ENCODE measurements at places on chromosomes 1 and 21. TPM values are rescaled to one million over a fixed set of nuclear protein-coding genes. Genes with fewer than 3 reads are reported as not detected.

Gene RGS8
- total RNA-seq, result 0.05 TPM

Gene CD1B
- total RNA-seq, result not detected

Gene CD1E
- 0.69 TPM for total RNA-seq

Gene FCRL1
- total RNA-seq, result 0.63 TPM

Gene RNU1-2
- total RNA-seq, result under 0.01 TPM

Gene OR2L5
- not detected for total RNA-seq

Gene C1orf52
- 21.5 TPM for total RNA-seq

Gene KISS1
- total RNA-seq, result not detected

Gene NBPF20
- 4.4 TPM for total RNA-seq

Gene MAP3K21
- 2.6 TPM for total RNA-seq

Gene PWP2
- 9.2 TPM for total RNA-seq

Gene MAEL
- total RNA-seq, result 0.48 TPM

Gene FOXO6
- total RNA-seq, result 1.5 TPM

Gene RNU1-4
- total RNA-seq, result under 0.01 TPM

Gene VPS72
- total RNA-seq, result 32.1 TPM

Gene NRDC
- 108 TPM for total RNA-seq

Gene CLDN14
- 0.16 TPM for total RNA-seq

Gene SELL
- 5.1 TPM for total RNA-seq

Gene OR6K2
- not detected for total RNA-seq

Gene S1PR1
- 32.6 TPM for total RNA-seq

Gene BARHL2
- total RNA-seq, result not detected

Gene DNM3
- 11.7 TPM for total RNA-seq

Gene CLDN19
- 0.69 TPM for total RNA-seq

Gene FTCD
- 0.48 TPM for total RNA-seq

Gene RNF19B
- total RNA-seq, result 8.7 TPM

Gene NENF
- total RNA-seq, result 42.5 TPM

Gene TTC22
- total RNA-seq, result 2.1 TPM

Gene CRP
- not detected for total RNA-seq

Gene PALMD
- total RNA-seq, result 21.1 TPM

Gene THEM5
- not detected for total RNA-seq

Gene BECN2
- total RNA-seq, result not detected

Gene ALPL
- 1.5 TPM for total RNA-seq

Gene CR2
- 0.63 TPM for total RNA-seq

Gene TMEM52
- total RNA-seq, result not detected

Gene TMEM79
- total RNA-seq, result 3.2 TPM

Gene ATF3
- total RNA-seq, result 20.2 TPM

Gene GJA9
- 0.16 TPM for total RNA-seq

Gene OR14K1
- not detected for total RNA-seq

Gene LCK
- 0.90 TPM for total RNA-seq

Gene LRRC38
- total RNA-seq, result 0.53 TPM

Gene ADORA3
- total RNA-seq, result 1.6 TPM

Gene PTGS2
- 14.0 TPM for total RNA-seq

Gene GABRD
- total RNA-seq, result 0.95 TPM

Gene BMP8A
- total RNA-seq, result 0.95 TPM

Gene MMP23B
- 45.6 TPM for total RNA-seq

Gene TNFRSF18
- total RNA-seq, result not detected

Gene PADI6
- not detected for total RNA-seq

Gene TDRD10
- total RNA-seq, result 1.4 TPM
